Type B pancreatic cell (in vitro differentiated cells): ENCODE measurements at places on chromosomes 3 and 15.
A peak's percentile ranks its signal among the peaks of the same experiment; 100 is the strongest.

GRCh38 chr15:66142285-66142684 is 111.3 kb downstream of the MEGF11 start:
- DNase-seq, result no peak

DNA sequence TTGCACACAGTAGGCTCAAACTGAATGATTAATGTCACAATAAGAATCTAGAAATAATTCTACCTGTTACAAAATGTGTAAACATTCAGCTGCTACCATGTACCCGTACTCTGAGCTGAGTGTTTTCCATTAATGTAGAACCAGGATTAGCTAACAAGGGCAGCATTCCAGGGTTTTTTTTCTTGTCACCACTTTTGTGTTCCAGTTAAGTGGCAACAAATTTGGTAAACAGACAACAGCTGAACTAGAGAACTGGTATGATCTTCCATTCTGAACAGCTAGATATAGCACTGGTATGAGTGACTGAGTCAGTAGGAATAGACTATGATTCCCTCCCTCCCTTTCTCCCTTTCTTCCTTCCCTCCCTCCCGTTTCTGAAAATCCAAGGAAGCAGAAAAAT is 229.4 kb downstream of the CD47 start:
- no peak for DNase-seq

- DNase-seq, result no peak
Measured at GRCh38 chr3:168073842-168074605, 21.7 kb downstream of the GOLIM4 start.

DNA sequence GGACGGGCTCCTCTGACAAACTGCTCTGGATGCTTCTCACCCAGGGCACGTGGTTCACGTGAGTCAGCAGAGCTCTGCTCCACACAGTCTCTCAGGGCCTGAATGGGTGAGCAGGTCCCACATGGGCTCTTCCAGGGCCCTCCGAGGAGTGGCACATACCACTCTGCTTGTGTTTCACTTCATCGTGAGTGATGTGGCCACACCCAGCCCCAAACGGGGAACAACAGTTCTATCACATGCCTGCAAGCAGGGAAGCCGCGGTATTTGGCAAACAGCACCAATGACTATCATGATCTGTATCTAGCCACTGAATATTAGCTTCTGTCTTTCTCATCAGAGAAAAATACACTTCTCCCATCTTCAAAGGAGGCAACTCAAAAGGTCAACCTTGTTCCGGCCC is 352.8 kb downstream of the GABRG3 start:
- no peak for DNase-seq

DNA sequence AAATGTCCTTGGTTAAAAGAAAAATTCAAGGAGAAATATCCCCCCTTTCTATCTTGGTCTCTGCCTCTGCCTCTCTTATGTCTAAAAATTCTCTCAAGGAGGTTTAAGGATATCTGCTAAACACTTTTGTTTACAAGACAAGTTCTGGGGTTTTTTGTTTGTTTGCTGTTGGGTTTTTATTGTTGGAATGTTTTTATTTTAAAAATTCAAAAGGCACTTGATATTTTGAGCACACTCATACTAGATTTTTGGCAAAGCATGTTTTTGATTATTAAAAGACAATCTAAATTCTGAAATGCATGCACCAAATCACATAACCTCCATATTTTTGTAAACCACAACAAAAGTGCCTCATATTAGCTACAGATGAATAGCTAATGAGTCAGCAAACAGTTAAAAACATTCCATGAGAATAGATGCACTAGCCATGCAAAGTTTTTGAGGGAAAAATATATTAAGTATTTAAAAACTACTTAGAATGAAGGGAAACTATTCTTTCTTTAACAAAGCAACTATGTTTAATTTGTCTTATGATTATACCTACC is 84.6 kb downstream of the ZBTB20 start:
- no peak for DNase-seq

- DNase-seq, result no peak
Measured at GRCh38 chr15:33114374-33114717, 80.2 kb downstream of the FMN1 start.

GRCh38 chr3:173730391-173730790 is 332.8 kb downstream of the NLGN1 start:
- DNase-seq, result no peak

DNA sequence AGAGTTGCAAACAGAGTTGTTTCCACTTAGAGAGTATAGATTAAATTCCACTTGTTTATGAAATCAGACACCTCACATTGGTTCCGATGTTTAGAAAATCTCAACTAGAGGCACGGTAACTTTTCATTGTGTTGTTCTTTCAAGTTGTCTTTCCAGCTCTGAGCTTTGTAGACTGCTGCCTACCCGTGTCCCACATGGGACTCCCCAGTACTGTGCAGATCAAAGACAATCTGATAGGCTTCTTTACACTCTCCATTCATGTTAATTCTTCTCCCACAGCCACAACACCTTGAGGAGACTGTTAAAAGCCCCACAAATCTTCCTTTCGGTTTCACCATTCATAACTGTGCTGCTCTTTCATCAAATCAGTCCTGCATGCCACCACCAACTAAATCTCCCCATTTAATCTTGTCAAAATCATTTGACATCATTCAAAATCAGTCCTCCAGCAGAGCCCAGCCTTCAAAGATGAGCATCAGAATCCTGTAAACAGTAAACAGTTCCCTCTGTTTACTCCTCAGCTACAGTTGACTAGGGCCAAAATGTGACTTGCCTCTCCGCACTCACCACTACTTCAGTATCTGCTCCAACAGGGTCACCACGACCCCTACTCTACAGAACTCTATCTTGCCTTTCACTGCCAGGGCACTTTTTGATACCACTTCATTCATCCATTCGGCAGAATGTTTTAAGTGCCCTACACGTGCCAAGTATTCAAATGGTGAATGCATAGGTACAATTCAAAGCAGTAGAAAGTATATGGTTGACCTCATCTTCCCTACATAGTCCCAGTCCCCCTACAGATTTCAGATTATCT is 8.3 kb downstream of the ANXA2 start:
- DNase-seq, result no peak

- DNase-seq, result no peak
Measured at GRCh38 chr3:194212845-194213331, 76.9 kb downstream of the HES1 start.

DNA sequence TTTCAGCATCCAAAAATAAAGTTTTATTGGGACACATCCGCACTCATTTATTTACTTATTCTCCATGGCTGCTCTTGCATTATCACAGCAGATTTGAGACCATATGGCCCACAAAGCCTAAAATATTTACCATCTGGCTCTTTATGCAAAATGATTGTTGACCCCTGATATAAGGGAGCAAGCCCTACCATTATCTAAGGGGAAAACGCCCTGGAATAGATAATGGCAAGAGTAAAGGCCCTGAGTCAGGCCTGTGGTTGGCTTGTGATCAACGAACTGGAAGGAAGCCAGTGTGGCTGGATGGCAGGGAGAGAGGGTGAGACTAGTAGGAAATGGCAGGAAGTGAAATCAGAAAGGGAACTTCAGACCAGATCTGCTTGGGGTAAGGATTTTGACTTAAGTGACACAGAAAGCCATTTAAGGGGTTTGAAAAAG is 24.6 kb upstream of the DMXL2 start:
- no peak for DNase-seq

DNA sequence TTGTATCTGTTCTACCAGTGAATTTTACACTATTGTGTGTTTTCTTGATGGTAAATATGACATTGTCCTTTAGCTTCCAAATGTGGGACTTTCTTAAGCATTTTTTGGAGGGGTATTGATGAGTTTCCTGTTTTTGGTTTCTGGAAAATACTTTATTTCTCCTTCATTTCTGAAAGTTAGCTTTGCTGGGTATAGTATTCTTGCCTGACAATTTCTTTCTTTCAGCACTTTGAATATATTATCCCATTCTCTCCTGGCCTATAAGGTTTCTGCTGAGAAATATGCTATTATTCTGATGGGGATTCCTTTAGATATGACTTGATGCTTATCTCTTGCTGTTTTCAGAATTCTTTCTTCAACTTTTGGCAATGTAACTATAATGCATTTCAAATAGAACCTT is 15.4 kb upstream of the ATP2C1 start:
- DNase-seq, result no peak

- no peak for DNase-seq
Measured at GRCh38 chr15:87562203-87562602, 694.3 kb downstream of the NTRK3 start.

DNA sequence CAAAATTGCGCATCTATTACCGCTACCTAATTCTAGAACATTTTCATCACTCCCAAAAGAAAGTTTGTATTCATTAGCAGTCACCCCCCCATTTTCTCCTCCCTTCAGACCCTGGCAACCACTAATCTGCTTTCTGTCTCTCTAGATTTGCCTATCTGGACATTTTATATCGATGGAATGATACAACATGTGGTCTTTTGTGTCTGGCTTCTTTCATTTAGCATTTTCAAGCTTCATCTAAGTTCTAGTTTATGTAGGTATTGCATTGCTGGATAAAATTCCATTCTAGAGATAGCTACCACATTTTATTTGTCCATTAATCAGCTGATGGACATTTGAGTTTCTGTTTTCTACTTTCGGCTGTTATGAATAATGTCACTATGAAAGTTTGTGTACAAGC is 38.4 kb downstream of the SLMAP start:
- no peak for DNase-seq

GRCh38 chr3:172134352-172134751 is 95.0 kb downstream of the FNDC3B start:
- DNase-seq, result no peak

DNA sequence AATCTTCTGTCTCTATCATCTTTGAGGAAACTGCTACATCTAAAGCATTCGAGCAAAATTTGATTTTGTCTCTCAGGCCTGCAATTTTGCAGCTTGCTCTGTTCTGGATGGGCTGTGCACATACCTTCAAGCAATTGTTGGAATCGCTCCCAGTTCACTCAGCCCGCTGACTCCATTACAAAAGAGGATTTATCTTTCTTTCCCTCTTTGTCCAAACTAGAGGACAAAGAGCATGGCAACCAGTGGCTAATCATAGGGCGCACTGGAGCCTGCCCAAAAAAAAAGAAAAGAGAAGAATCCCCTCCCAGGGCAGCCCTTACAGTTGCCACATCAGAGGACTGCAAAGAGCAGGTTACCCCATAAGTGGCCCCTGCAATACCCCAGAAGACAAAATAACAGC is 49.0 kb upstream of the DUT start:
- no peak for DNase-seq

DNA sequence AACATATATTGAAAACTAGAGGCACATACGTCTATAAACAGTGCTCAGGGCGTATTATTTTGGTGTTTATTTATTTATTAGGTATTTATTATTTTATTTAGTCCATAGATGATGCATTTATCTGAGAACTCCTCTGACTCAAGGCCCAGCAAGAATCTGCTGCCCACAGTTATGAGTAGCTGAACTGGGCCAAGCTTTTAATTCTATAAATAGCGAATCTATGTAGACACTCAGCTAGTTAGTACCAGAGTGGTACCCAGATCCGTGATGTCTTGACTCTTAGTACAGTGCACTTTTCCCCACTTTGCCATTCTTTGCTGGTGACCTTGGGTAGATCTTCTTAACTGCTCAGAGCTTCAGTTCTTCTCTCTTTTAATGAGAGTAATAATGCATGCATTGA is 370.4 kb upstream of the TPRG1 start:
- DNase-seq, result no peak

GRCh38 chr15:77416954-77417353 is 3.0 kb downstream of the PEAK1 start:
- no peak for DNase-seq

- no peak for DNase-seq
Measured at GRCh38 chr15:64466408-64467141, 6.2 kb downstream of the ZNF609 start.

DNA sequence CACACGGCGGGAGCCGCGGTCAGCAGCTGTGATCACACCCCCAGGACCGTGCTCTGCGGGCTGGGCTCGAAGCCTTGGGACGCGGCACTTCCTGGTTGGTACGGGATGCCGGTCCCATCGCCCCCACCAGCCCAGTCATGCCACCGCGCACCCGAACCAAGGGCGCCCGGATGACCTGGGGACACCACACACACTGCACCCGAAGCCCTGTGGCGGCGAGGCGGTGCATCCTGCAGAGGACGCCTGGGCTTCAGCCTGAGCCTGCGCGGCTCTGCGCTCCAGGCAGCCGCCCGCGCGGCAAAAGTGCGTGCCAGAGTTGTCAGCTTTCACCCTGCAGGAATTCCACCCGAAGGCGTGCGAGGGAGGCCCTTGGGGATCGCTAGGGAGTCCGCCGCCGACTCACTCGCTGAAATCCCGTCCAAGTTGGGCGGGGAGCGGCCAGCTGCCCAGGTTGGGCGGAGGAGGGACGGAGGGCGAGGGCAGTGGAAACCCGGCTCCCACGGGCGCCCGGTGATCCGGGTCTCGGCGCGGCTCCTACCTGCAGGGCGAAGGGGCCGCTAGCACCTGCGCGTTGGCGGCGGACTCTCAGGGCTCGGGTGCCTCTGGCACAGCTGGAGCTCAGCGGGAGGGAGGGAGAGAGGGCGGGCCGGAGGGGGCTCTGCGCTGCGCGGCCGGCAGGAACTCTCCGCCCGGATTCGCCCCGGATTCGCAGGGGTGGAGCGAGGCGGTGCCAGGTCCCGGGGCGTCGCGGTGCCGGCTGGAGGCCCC is at the start of gene PLD1:
Gene PLD1 (minus strand): TSS at position 623 of the 768 bp plus-strand sequence. CDS start 72,432 bp downstream, outside the sequence.
- DNase-seq, result peak; percentile 79

- no peak for DNase-seq
Measured at GRCh38 chr3:152295344-152295743, 26.6 kb downstream of the MBNL1 start.

GRCh38 chr3:32307591-32307990 is 69.1 kb downstream of the CMTM8 start:
- no peak for DNase-seq

GRCh38 chr3:177733936-177734335 is 536.7 kb upstream of the TBL1XR1 start:
- DNase-seq, result no peak
